ENCODE measurements at places on chromosomes 4 and X. TPM values are rescaled to one million over a fixed set of nuclear protein-coding genes. Genes with fewer than 3 reads are reported as not detected.

The PCSK1N gene
- total RNA-seq: 1.8 TPM

The MAGEB3 gene
- not detected for total RNA-seq

The CT83 gene
- total RNA-seq: not detected

The SPP1 gene
- total RNA-seq: 29.2 TPM

The NWD2 gene
- total RNA-seq: not detected

The TMEM144 gene
- total RNA-seq: 24.2 TPM

The GSX2 gene
- total RNA-seq: not detected

The P2RY10 gene
- total RNA-seq: 0.54 TPM

The HNRNPDL gene
- total RNA-seq: 191 TPM

The PABPC5 gene
- total RNA-seq: 1.8 TPM

The ZNF732 gene
- total RNA-seq: 0.27 TPM

The GASK1B gene
- total RNA-seq: 147 TPM

The EVC gene
- 65.1 TPM for total RNA-seq
